Activated naive CD8-positive, alpha-beta T cell treated with anti-CD3 and anti-CD28 coated beads for 36 hours (primary cell): ENCODE measurements at places on chromosomes 2 and 18. TPM values are rescaled to one million over a fixed set of nuclear protein-coding genes. Genes with fewer than 3 reads are reported as not detected.

GRCh38 chr2:139165041-139165440, 384.9 kb upstream of the NXPH2 start:
- no peak for DNase-seq
- H3K36me3 ChIP-seq = no peaks in the 10 kb centered on the region
- H3K27ac ChIP-seq = no peak overlapping the region
- no peaks in the 10 kb centered on the region for H3K4me1 ChIP-seq
- no peaks in the 10 kb centered on the region for H3K27me3 ChIP-seq

Gene REG3A
- not detected for total RNA-seq

DNA sequence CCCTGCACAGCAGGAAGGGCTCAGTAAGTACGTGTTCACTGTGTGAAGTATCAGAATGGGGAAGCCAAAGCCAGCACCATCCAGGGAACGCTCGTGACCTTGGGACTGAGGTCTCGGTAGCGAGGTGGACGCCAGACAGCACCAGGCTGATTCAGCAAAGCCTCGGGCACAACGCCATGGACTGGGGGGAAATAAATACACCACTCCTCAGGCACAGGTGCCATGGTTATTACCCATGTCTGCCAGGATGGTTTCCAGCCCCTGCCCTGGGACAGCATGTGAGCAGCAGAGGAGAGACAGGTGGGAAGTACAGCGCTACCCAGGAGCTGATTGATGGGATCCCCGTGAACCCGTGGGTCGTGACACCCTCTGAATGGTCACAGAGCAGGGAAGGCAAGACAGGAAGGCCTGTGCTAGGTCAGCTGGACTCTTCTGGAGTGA, 53.0 kb downstream of the REEP1 start:
- no peak overlapping the region for H3K4me3 ChIP-seq
- DNase-seq = no peak
- no peaks in the 10 kb centered on the region for H3K36me3 ChIP-seq

GRCh38 chr2:102226171-102226570, 39.3 kb downstream of the IL1RL2 start:
- peaks cover 42% of the 10 kb centered on the region for H3K4me1 ChIP-seq
- peaks cover 2% of the 10 kb centered on the region for H3K27me3 ChIP-seq
- peaks cover 4% of the 10 kb centered on the region for H3K36me3 ChIP-seq

GRCh38 chr2:172790404-172790803, 54.8 kb downstream of the RAPGEF4 start:
- H3K4me3 ChIP-seq = no peak overlapping the region
- no peaks in the 10 kb centered on the region for H3K4me1 ChIP-seq
- DNase-seq = no peak
- H3K36me3 ChIP-seq = no peaks in the 10 kb centered on the region

- no peak for DNase-seq
- H3K27me3 ChIP-seq = no peaks in the 10 kb centered on the region
- no peak overlapping the region for H3K27ac ChIP-seq
- peaks cover 52% of the 10 kb centered on the region for H3K36me3 ChIP-seq
- no peak overlapping the region for H3K4me3 ChIP-seq
- no peaks in the 10 kb centered on the region for H3K4me1 ChIP-seq
Observed at GRCh38 chr2:102795641-102796040, 33.8 kb downstream of the TMEM182 start.

- no peak overlapping the region for H3K27ac ChIP-seq
- no peaks in the 10 kb centered on the region for H3K36me3 ChIP-seq
- no peak for DNase-seq
- H3K27me3 ChIP-seq = peaks cover 8% of the 10 kb centered on the region
- no peak overlapping the region for H3K4me3 ChIP-seq
- H3K4me1 ChIP-seq = no peaks in the 10 kb centered on the region
Observed at GRCh38 chr2:23347471-23348092, 37.4 kb upstream of the KLHL29 start.

GRCh38 chr2:210392469-210392881, 77.5 kb upstream of the MYL1 start:
- H3K27ac ChIP-seq = no peak overlapping the region
- H3K4me1 ChIP-seq = no peaks in the 10 kb centered on the region
- peaks cover 4% of the 10 kb centered on the region for H3K27me3 ChIP-seq
- H3K36me3 ChIP-seq = no peaks in the 10 kb centered on the region
- no peak for DNase-seq

GRCh38 chr2:119645173-119645855, 33.7 kb upstream of the TMEM177 start:
- H3K4me1 ChIP-seq = peaks cover 3% of the 10 kb centered on the region
- DNase-seq = no peak
- no peak overlapping the region for H3K27ac ChIP-seq
- no peaks in the 10 kb centered on the region for H3K36me3 ChIP-seq
- no peaks in the 10 kb centered on the region for H3K27me3 ChIP-seq
- H3K4me3 ChIP-seq = no peak overlapping the region

DNA sequence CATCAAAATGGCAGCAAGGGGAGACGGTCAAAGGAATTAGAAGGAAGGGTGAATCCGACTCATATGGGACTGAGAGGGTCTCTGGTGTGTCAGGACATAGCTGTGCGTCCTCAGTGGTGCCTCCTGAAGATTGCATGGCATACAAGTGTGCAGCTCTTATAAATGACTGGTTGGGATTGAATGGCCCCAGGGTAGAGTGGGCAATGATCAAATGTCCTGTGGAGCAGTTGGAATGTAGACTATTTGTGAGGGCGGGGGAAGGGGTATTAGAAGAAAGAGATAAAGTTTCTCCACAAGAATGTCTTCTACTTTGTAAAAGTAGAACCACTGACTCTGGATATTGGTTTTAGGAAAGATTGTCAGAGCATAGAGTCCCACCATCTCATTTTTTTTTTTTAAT, 24.6 kb downstream of the CTLA4 start:
- peaks cover 60% of the 10 kb centered on the region for H3K4me1 ChIP-seq
- H3K27ac ChIP-seq = peak overlapping the region; percentile 85
- H3K4me3 ChIP-seq = no peak overlapping the region
- peaks cover 2% of the 10 kb centered on the region for H3K27me3 ChIP-seq
- H3K36me3 ChIP-seq = peaks cover 4% of the 10 kb centered on the region

DNA sequence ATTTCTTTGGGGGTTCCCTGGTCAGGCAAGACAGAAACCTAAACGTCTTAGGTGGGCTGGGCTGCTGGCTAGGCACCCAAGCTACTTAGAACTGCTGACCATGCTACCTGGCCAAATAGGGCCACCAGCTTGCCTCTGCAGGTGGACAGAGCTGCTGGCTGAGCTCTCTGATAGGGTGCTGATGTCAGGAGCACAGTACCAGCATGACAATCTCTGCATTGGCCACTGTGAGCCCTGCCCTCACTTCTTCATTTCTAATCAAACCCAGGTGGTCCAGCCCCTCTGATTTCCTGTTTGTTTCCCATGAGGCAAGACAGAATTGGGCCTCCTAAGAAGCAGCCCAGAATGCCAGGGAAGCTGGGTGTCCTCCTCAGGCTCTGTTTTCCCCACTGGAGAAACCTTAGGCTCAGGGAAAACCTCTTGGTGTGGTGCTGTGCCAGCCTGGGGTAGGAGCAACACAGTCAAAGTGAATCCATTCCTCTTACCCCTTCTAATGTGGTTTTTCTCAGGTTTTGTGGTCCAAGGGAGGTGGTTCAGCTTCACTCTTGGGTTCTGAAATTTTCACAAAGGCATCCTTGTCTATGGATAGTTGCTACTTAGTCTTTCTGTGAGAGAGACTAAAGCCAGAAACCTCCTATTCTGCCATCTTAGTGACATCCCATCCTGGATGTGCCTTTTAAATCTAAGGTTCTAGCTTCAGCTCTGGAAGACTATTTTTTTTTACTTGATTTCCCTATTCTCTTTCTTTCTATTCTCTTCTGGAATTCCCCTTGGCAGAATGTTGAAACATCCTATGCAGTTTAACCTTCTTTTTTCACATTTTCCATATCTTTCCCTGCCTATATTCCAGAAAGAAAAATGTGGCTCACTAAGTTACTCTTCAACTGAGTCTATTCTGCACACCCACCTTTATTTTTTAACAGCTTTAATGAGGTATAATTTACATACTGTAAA, 15.2 kb downstream of the SP100 start:
- DNase-seq = no peak
- H3K4me1 ChIP-seq = peaks cover 55% of the 10 kb centered on the region
- peak overlapping the region; percentile 10 for H3K27ac ChIP-seq
- no peaks in the 10 kb centered on the region for H3K27me3 ChIP-seq
- peaks cover 80% of the 10 kb centered on the region for H3K36me3 ChIP-seq
